Fibroblast of skin of left quadriceps (primary cell): ENCODE measurements at places on chromosomes 6 and 20.

- no peak for DNase-seq
Measured at GRCh38 chr6:43584892-43585570, 9.0 kb downstream of the POLH start.

DNA sequence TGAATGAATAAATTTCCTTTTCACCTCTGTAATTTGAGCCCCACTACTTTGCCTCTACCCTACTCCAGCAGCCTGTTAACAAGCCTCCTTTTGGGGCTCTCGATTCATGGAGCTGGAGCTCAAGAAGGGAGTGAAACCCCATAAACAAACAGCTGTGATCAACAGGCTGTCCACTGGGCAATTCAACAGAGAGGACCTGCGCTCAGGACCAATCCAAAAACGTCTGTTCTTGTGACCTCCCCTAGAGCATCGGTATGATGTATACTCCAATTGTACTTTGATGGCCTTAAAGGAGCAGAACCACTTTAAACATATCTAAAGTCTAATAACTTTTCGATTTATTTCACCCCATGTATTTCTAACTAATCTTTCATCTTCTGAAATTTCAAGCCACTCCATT, 37.4 kb downstream of the HIVEP2 start:
- no peak for DNase-seq

DNA sequence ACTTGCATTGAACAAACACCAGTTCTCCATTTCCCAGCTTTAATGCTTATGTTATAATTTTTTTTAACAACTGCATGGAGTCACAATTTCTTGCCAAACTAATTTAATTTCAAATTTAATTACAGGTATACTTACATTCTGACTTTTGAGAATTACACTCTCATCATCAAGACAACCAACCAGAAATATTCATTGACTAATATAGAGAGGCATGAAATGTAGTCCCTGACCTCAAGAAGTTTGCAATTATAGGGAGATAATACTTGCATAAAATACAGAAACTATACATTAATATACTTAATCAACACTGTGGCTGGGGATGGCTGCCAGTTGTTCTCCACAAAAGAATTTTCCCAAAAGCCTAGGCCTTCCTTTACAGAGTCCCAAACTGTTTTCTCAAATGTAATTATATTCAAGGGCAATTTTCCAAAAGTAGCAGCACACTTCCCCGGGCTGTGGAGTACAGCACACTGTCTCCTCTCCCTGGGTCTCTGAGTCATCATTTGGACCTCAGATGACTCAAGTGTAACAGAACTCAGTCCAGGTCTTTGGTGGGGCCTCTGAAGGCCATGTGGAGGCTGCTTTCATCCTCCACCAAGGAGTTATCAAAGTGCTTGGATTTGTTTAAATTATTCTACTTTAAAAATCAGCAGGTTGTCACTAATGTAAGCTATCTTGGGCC, 114.1 kb downstream of the KIF16B start:
- DNase-seq: peak; percentile 78

- no peak for DNase-seq
Measured at GRCh38 chr6:34951731-34952130, 62.7 kb downstream of the ANKS1A start.

DNA sequence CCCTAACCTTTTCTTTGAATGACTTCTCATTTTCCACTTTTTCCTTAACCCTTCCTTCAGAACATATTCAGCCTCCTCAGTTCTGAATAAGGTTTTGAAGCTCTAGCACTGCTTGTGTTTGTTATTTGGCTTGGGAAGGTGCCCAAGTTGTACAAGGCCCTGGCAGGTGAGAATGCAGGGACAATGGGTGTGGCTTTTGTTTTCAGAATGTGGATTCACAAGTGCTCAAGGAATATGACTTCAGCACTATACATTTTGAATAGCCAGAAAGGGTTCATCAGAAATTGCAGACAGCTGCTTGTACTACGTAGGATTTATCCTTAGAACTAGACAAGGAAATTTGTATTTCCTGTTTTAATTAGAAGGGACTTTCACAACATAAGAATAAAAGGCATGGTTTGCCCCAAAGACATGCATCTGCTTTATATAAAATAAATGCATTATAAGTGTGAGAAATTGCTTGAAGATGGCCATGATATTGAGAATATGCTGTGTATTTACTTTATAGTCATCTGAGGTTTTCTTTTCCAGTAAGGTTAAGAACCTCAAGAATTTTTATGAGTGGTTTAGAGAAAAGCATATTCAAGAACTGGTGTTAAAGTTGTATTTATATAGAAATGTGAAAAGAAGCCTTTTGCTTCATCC, 29.3 kb upstream of the PRDM1 start:
- no peak for DNase-seq

- DNase-seq: no peak
Measured at GRCh38 chr6:46894433-46894832, 27.3 kb downstream of the ADGRF5 start.

DNA sequence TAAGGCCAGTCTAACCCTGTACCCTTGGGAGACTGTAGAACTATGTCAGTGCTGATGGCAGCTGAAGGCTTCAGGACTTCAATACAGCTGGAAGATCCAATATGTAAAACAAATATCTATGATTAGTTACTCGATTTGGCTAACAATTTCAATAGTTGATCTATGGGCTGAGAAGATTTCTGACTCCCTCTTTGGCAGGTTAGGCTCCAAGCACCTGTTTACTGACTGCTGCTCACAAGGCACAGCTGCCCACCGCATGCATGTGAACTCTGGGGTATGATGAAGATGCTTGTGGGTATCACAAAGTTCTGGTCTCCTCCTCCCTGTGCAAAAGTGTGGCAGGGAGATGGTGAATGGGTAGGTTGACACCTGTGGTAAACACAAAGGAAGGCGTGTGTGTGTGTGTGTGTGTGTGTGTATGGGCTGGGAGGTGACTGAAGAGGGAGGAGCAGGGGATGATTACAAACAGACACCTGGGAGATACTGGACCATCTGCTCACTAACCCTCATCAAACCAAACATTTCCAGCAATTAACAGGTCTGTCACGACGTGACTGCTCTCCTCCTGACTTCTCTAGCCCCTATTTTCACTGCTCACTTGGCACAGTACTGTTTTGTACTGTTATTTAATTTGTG, 18.1 kb downstream of the ELMO2 start:
- no peak for DNase-seq

- no peak for DNase-seq
Measured at GRCh38 chr6:61210549-61210948, 1075.5 kb downstream of the KHDRBS2 start.

GRCh38 chr20:3672547-3673171, 9.2 kb downstream of the ADAM33 start:
- DNase-seq: no peak

DNA sequence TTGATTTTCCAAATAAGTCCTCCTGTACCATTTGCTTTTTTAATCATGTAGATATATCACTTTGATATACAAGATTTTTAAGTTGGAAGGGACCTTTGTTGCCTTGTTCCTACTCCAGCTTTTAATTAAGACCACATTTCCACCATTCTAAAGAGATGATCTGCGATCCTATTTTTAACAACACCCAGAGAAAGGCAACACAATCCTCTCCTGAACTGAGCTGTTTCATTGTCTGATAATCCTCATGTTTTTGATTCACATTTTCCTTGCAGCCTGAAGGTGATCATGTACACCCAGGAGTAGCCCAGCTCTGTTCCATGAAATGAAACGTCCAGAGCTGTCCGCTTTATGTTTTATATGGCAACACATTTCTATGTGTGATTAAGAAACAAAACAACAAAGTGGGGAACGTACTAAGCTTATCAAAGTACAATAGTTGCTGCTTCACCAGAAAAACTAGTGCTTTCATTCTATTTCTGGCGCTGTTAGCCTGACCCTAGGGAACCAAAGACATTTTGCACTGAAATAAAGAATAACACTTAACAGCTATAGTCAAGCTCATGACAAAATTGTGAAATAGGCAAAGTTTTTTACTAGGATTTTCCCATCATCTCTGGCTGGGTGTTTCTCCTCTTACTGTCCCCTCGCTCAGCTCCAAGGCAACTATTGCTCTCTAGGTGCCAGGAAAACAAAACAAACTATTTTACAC, 22.6 kb upstream of the TRAF3IP2 start:
- peak; percentile 77 for DNase-seq

- no peak for DNase-seq
Measured at GRCh38 chr20:63169681-63170080, 46.2 kb downstream of the YTHDF1 start.

DNA sequence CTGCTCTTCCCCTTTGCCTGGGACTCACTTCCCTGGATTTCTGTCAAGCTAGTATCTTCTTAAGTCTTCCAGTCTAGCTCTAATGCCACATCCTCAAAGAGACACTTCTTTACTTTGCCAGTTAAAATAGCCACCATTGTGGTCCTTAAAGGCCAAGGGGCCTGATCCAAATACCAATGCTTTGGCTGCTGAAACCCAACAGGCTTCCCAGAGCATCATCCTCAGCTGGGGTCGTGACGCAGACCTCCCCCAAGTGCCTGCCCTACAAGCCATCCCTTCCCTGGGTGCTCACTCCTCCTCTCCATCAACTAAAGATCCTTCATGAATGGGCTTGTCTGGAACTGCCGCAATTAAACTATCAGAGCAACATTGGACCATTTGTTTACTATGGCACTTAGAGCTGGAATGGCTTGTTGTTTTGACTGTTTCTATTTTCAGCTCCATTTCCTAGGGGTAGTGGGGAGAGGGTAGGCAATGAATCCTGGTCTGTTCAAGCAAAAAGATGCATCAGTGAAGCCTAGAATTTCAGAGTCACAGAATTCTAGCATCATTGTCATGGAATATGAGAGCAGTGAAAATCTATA, 79.6 kb upstream of the SIRPA start:
- DNase-seq: no peak

DNA sequence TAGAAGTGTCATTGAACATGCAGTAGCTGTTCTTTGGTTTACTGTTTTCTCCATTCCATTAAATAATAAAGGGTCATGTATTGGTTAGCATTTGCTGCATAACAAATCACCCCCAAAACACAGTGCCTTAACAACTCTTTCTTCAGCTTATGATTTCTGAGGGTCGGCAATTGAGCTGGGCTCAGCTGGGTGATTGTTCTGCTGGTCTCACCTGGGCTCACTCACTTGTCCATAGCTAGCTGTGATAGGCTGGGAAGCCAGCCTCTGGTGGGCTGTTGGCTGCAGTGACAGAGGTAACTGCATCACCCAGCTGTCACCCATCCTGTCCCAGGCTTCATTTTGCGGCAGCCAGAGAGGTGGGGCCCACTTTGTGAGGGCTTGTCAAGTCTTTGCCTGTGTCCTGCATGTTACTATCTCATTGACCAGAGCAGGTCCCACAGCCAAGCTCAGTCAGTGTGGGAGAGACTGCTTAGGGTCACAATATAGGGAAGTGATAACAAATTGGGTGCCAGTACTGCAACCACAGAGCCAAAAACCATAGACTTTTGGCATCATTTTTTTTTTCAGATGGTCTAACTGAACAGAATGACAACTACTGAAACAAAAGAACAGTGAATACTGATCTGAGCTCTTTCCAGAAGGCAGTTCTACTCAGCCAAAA, 76.9 kb downstream of the SYNDIG1 start:
- DNase-seq: no peak

DNA sequence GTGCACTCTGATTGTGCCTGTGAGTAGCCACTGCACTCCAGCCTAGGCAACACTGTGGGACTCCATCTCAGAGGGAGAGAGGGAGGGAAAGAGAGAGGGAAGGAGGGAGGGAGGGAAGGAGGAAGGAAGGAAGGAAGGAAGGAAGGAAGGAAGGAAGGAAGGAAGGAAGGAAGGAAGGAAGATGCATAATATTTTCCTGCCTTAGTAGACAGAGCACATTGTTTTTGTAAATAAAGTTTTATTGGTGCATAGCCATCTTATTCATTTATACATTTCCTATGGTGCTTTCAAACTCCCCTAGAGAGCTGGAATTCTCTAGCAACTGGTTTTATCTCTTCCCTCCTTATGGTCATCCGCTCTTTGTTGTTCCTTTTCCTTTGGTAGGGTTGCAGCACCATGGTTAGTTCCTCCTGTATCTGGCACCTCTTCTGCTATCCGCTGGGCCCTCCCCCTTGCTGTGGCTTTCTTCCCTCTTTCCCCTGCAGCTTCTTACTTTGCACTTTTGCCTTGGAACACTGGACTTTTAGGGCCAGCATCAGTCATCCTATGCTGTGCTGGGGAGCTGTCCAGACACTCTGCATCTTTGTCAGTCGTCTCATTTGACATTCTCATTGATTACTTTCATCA, 20.2 kb downstream of the GPR6 start:
- DNase-seq: no peak

DNA sequence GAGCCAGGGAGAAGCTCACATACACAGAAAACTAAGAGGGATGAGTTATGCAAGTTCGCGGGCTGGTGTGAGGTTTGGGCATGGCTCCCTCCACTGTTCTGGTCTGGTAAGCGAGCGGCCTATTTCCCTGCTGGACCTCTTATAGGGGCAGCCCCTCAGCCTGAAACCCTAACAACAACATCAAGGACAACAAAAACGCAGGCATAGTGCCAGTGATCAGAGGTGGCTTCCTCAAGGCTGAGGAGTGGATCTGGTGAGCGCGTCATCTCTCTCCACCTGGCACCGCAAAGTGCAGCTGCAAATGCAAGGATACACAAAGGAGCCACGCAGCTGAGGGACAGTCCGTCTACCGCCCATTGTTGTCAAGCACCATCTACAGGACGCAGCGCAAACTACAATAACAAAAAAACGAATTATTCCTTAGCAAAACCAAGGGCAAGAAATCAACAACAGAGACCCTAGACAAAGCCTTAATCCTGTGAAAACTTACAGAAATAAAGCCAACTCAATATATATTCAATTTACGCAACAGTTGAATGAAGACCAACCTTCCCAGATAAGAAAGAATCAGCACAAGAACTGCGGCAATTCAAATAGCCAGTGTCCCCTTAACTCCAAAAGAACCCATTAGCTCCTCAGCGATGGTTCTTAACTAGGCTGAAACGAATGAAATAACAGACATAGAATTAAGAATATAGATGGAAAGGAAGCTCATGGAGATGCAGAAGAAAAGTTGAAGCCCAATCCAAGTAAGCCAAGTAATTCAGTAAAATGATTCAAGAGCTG, 9.2 kb upstream of the DEFB110 start:
- no peak for DNase-seq

GRCh38 chr6:156803353-156803752, 26.2 kb downstream of the ARID1B start:
- DNase-seq: no peak

DNA sequence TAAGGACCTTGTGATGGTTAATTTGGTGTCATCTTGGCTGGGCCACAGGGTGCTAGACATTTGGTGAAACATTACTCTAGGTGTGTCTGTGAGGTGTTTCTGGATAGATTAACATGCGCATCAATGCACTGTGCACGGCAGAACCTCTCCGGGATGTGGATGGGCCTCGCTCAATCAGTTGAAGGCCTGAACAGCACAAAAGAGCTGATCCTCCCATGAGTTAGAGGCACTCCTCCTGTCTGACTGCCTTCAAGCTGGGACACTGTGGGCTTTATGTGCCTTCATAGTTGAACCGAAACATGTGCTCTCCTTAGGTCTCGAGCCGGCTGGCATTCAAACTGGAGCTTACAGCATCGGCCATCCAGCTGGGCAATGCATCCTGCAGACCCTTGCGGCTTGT, 88.8 kb downstream of the HUS1B start:
- DNase-seq: no peak

DNA sequence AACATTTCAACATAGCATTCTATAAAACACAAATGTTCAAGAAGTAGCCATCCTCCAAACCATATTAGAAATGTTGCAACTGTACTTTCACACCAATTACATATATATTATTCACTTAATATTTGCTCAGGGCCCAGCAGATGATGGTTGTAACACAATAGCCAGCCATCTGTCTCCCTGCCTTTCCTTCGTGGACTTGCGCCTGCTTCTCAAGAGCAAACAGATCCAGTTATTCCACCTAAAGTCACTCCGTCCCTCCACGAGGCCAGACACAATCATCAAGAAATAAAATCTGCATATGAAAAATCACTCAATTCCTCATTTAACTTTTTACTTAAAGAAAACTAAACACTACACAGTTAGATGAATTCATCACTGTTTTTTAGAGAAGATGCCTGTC, 160.4 kb downstream of the RALGAPA2 start:
- no peak for DNase-seq
